Glutamatergic neuron (in vitro differentiated cells): ENCODE measurements at places on chromosomes 6 and 20.
A peak's percentile ranks its signal among the peaks of the same experiment; 100 is the strongest.

DNA sequence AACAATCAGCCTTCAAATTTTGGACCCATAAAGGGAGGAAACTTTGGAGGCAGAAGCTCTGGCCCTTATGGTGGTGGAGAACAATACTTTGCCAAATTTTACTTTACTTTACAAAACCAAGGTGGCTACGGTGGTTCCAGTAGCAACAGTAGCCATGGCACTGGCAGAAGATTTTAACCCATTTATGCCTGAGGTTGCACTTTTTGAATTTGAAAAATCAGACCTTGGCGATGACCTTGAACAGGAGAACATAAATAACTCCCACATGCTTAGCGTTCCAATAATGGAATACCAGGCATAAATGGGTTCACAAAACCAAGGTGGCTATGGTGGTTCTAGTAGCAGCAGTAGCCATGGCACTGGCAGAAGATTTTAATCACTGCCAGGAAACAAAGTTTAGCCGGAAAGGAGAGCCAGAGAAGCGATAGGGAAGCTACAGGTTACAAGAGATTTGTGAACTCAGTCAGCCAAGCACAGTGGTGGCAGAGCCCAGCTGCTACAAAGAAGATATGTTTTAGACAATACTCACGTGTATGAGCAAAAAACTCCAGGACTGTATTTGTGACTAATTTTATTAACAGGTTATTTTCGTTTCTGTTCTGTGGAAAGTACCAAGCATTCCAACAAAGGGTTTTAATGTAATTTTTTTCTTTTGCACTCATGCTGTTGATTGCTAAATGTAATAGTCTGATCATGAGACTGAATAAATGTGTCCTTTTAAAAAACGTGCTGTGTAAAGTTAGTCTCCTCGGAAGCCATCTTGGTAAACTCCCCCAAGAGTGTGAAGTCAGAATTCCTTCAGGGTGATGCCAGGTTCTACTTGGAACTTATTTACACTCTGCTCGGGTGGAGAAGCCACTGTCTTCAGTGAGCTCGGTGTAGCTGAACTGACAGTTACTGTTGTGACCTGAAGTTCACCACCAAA is 6.7 kb downstream of the SFT2D1 start:
- no peak overlapping the region for H3K4me3 ChIP-seq
- no peak overlapping the region for H3K27ac ChIP-seq
- peaks cover 19% of the 10 kb centered on the region for H3K4me1 ChIP-seq
- DNase-seq = no peak
- H3K36me3 ChIP-seq = peaks cover 13% of the 10 kb centered on the region

DNA sequence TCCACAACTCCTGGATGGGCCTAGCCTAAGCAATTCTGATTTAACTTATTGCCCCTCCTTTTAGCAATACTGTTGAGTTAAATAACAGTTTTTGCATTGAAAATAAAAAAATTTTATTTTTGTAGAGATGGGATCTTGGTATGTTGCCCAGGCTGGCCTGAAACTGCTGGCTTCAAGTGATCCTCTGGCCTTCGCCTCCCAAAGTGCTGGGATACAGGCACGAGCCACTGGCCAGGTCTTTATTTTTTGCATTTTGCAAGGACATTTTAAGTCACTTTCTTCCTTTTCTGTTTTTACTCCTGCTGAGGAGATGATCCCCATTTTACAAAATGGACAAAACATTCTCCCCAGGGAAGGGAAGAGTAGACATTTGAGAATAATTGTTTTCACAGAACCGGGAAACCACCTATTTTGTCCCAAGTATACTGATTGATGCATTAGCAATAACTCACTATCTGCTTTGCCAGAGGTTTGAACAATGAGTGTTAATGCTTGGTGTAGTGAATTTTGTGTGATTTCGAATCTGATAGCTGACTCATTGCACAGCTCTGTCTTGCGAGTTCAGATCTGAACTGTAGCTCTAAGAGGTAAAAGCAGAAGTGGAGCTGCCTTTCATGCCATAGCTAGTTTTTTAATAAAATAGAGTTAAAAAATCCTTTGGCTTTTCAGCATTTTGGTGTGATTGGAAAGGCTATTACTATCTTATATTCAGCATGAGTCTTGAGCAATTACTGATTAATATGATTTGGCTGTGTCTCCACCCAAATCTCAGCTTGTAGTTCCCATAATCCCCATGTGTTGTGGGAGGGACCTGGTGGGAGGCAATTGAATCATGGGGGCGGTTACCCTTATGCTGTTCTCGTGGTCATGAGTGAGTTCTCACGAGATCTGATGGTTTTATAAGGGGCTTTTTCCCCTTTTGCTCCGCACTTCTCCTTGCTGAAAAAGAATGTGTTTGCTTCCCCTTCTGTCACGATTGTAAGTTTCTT is 20.9 kb downstream of the IGF2R start:
- no peak for DNase-seq
- peaks cover 2% of the 10 kb centered on the region for H3K27me3 ChIP-seq
- H3K4me3 ChIP-seq = no peak overlapping the region
- peaks cover 11% of the 10 kb centered on the region for H3K36me3 ChIP-seq
- no peak overlapping the region for H3K27ac ChIP-seq

DNA sequence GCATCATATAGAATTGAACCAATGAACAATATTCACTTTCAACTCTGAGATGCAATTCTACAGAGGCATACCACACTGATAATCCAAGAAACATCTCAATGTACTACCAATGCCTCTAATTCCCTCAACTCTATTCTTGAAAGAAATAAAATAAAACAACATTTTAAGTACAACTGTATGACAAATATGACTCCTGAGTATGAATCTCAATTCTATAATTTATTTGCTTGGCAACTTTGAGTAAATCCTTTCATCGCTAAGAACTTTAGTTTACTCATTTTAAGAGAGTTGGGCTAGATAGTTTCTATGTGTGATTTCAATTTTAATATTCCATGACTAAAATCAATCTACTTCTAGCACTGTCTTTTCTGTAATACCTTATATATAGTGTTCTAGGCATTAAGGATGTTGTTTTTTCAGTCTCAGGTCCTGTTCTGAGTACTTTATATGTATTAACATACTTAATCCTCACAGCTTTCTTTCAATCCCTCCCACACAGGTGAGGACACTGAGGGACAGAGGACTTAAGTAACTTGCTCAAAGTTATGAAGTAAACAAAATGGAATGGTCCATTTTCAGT is 33.4 kb downstream of the GOPC start:
- no peaks in the 10 kb centered on the region for H3K27me3 ChIP-seq
- H3K4me1 ChIP-seq = no peaks in the 10 kb centered on the region
- H3K27ac ChIP-seq = no peak overlapping the region
- no peaks in the 10 kb centered on the region for H3K36me3 ChIP-seq

DNA sequence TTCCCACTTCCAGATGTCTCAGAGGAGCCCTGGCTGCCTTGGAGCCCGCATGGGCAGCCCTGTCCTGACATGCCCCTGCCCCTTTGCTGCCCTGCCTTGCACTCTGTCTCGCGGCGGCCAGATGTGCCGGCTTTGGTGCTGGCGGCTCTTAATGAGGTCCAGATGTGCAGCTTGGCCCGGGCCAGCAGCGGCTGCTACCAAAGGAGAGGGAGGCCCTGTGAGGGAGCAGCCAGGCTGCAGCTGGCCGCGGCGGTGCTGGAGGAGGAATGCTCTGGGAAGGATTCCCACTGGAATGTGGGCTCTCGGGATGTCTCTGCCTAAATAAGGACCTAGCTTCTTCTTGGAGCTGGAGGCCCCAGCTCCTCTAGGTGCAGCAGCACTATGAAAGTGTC is 72.4 kb downstream of the FGD2 start:
- H3K4me3 ChIP-seq = no peak overlapping the region
- no peak overlapping the region for H3K27ac ChIP-seq
- H3K36me3 ChIP-seq = no peaks in the 10 kb centered on the region

DNA sequence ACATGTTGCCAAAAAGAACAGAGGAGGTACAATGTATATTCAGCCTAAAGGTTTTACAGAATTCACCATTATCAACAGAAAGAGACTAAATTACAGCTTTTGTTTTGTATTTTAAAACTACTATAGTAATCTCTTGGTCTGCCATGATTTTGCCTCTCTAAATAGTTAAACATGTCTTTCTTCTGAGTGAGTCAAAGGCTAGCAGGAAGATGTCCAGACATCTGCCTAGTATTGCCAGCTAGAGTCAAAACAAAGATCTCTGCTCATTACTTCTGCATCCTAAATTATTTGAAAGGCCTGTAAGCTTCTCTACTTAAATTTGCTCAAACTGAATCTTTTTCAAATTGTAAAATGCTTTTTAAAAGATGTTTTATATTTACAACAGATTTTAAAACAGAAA is 8.8 kb downstream of the ASF1A start:
- peaks cover 44% of the 10 kb centered on the region for H3K4me1 ChIP-seq
- peaks cover 5% of the 10 kb centered on the region for H3K36me3 ChIP-seq
- peak overlapping the region; percentile 11 for H3K4me3 ChIP-seq

DNA sequence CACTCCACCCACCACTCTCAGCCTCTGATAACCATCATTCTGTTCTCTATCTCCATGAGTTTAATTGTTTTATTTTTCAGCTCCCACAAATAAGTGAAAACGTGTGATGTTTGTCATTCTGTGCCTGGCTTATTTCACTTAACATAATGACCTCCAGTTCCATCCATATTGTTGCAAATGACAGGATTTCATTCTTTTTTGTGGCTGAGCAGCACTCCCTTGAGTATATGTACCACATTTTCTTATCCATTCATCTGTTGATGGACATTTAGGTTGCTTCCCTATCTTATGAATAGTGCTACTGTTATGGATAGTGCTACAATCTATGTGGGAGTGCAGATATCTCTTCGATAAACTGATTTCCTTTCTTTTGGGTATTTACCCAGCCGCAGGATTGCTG is 103.3 kb upstream of the PDE7B start:
- H3K4me1 ChIP-seq = no peaks in the 10 kb centered on the region
- no peak overlapping the region for H3K27ac ChIP-seq

- peaks cover 7% of the 10 kb centered on the region for H3K36me3 ChIP-seq
- peaks cover 2% of the 10 kb centered on the region for H3K27me3 ChIP-seq
- no peaks in the 10 kb centered on the region for H3K4me1 ChIP-seq
- H3K4me3 ChIP-seq = no peak overlapping the region
These were observed 187.2 kb downstream of the TFAP2C start for GRCh38 chr20:56816349-56816748.

GRCh38 chr20:52209154-52209571 is 17.6 kb upstream of the ZFP64 start:
- H3K36me3 ChIP-seq = peaks cover 4% of the 10 kb centered on the region
- H3K4me3 ChIP-seq = no peak overlapping the region
- peaks cover 9% of the 10 kb centered on the region for H3K27me3 ChIP-seq

- no peak overlapping the region for H3K4me3 ChIP-seq
- no peaks in the 10 kb centered on the region for H3K36me3 ChIP-seq
- H3K4me1 ChIP-seq = no peaks in the 10 kb centered on the region
- H3K27me3 ChIP-seq = peaks cover 2% of the 10 kb centered on the region
- no peak for DNase-seq
- no peak overlapping the region for H3K27ac ChIP-seq
These were observed 187.7 kb upstream of the MYLIP start for GRCh38 chr6:15941168-15941567.

DNA sequence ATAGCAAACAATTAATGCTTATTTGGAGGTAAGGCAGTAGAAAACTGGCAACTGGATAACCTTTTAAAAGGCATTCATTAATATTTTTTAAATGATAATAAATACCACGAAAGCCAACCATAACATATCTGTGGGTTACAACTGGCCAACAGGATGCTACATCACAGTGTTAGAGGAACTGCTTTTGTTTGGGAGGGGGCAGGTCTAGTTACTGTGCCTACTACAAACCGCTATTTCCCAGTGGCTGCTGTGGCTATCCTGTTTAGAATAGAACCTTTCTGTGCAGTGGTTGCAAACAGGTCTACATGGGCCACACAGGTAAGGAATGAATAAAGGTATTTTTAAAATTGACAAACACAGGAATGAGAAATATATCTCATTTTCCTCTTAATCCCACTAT is 976 bp downstream of the PIGT start:
- no peaks in the 10 kb centered on the region for H3K36me3 ChIP-seq
- H3K4me3 ChIP-seq = peak overlapping the region; percentile 93
- peaks cover 4% of the 10 kb centered on the region for H3K27me3 ChIP-seq
- H3K4me1 ChIP-seq = peaks cover 5% of the 10 kb centered on the region

- no peak overlapping the region for H3K4me3 ChIP-seq
- H3K4me1 ChIP-seq = no peaks in the 10 kb centered on the region
- DNase-seq = no peak
These were observed 118.5 kb upstream of the JAG1 start for GRCh38 chr20:10792291-10792690.

DNA sequence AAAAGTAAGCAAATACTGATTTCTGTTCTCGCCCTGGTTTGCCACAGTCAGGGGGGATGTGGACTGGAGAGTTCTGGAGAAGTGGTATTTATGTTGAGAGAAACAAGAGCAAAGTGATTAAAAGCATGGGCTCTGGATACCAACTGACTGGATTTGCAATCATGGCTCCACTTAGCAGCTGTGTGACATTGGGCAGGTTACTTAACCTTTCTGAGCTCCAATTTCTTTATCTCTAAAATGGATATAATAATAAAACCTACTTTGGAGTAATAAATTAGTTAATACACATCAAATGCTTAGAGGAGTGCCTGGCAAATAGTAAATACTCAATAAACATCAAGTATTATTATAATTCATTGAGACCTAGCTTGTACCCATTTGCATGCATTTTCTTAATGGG is 111.7 kb downstream of the CLIC5 start:
- peaks cover 3% of the 10 kb centered on the region for H3K27me3 ChIP-seq
- DNase-seq = no peak
- no peak overlapping the region for H3K4me3 ChIP-seq
- peaks cover 14% of the 10 kb centered on the region for H3K4me1 ChIP-seq
- no peaks in the 10 kb centered on the region for H3K36me3 ChIP-seq
- H3K27ac ChIP-seq = no peak overlapping the region

DNA sequence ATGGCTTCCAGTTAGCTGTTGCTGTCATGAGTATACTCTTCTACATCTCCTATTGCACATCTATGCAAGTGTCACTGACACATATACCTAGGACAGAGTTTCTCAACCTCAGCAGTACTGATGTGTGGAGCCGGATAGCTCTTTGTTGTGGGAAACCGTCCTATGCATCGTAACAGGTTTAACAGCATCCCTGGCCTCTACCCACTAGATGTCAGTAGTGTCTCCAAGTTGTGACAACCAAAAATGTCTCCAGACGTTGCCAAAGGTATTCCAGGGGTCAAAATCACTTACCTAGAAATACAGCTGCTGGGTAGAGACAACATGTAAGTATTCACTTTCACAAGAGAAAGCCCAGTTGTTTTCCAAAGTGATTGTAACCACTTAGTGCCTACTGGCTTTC is 637.6 kb downstream of the RNF144B start:
- no peak overlapping the region for H3K4me3 ChIP-seq
- H3K4me1 ChIP-seq = peaks cover 2% of the 10 kb centered on the region
- H3K36me3 ChIP-seq = no peaks in the 10 kb centered on the region
- H3K27ac ChIP-seq = no peak overlapping the region
- H3K27me3 ChIP-seq = no peaks in the 10 kb centered on the region
